ENCODE measurements at places on chromosomes 3 and 15. TPM values are rescaled to one million over a fixed set of nuclear protein-coding genes. Genes with fewer than 3 reads are reported as not detected.

ACOX2 gene
- total RNA-seq: 3.0 TPM

DNA sequence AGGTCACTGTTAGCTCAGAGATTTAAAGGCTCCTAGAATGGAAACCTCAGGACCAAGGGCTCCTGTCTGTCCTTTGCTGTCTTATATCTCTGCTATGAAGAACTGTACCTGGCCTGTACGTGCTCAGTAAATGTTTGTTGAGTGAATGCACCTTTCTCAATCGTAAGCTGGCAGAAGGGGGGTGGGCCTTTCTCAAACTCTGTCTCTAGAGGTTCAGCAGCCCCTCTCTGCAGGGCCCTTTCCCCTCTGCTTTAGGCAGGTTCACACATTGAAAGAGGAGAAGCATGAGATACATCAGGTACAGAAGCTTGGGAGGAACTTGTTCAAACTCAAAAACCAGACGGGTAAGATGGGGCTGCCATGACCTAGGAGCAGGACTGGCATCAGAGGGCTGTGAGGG is 155.6 kb downstream of the GOLGA6L4 start:
- no peak for DNase-seq

GCNT3 gene
- total RNA-seq: 0.59 TPM

GRCh38 chr15:78049691-78050440 is 27.6 kb downstream of the TBC1D2B start:
- no peak for DNase-seq

GRCh38 chr3:84110787-84111186 is 848.0 kb upstream of the CADM2 start:
- DNase-seq: no peak

- DNase-seq: no peak
These were observed at the start of gene CGNL1 for GRCh38 chr15:57375827-57376695. Gene CGNL1 (plus strand): TSS chr15:57376505. CDS start chr15:57438000, 61,495 bp downstream.

MUSTN1 gene
- total RNA-seq: 0.43 TPM

Data from SK-MEL-5 (cell line).